ENCODE measurements at places on chromosomes 5 and 9.

DNA sequence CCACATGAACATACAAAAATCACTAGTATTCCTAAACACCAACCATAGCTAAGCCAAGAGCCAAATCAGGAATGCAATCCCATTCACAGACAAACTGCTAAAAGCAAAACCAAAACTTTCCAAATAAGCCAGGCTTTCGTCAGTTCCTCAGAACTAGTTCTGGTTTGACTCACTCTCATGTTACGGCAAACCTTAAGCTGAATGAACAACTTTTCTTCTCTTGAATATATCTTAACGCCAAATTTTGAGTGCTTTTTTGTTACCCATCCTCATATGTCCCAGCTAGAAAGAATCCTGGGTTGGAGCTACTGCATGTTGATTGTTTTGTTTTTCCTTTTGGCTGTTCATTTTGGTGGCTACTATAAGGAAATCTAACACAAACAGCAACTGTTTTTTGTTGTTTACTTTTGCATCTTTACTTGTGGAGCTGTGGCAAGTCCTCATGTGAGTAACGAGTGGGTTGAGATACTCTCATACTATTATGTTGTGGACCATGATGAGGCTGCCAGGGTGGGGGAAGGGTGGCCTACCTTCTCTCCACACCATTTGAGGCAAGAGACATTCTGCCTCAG lies at the start of gene PDCD1LG2:
PDCD1LG2 (plus strand) TSS at position 172 of the 572 bp plus-strand sequence. CDS start 12,016 bp downstream, outside the sequence.
- no peak for DNase-seq

DNA sequence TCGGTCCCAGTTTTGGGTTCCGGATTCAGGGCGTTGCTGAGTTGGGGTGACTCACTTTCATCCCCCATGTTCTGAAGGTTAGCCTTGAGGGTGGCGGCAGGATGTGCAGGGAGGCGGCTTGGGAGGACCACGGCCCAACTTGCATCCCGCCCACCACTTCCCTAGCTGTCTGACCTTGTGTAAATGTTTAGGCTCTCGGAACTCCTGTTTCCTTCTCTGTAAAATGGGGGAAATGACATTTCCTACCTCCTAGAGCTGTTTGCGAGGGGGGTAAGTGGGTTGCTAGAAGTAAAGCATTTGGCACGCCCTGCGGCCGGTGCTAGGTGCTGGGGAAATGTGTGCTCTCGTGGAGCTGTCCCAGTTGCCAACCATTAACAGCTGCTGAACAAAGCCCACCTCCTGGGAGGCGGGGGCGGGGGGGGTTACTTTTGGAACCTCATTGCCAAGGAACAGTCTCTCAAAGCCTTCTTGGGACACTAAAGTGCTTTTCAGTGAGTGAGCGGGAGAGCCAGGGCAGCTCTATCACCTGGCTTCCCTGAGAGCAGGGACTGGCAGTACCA lies 27.5 kb downstream of the PTGES2 start:
- no peak for DNase-seq

- no peak for DNase-seq
Measured at GRCh38 chr5:140556438-140556837, 835 bp downstream of the SRA1 start.

GRCh38 chr9:100106616-100107015 lies 7.6 kb downstream of the INVS start:
- DNase-seq, result no peak

- DNase-seq, result no peak
Measured at GRCh38 chr5:68217528-68217927, 2.0 kb downstream of the PIK3R1 start.

GRCh38 chr5:157514974-157515373 lies 55.0 kb downstream of the NIPAL4 start:
- no peak for DNase-seq

DNA sequence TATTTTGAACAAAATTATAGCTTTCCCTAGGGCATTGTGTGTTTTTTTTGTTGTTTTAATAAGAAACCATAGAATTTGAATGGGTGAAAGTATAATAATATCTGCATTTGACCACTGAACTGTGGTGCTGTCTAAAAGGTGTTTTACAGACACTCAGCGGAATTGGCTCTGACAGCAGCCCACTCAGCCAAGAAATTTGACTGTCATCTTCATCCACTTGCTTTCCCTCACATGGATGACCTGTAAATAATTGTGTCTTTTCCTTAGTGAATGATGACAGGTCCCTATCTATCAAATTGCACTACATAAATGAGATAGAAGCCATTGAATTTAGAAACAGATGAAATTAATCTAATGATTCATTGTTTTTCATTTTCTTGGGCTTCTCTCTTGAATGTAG lies 150.0 kb downstream of the PAM start:
- DNase-seq, result no peak

DNA sequence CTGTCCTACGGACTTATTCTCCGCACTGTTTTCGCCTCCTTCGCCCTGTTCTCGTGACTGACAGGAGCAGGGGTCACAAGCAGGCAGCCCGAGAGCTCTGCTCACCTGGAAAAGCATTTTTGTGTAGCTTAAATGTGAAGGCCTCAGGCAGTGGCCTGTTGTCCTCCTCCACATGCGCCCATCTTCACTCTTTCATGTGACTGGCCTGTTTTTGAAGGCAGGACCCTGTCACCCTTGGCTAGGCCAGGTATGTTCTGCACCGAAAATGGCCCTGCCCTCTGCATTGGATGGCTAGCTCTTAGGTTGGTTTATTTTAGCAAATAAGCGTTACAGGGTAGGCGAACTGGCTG lies 614 bp upstream of the CPLANE1 start:
- DNase-seq, result no peak

DNA sequence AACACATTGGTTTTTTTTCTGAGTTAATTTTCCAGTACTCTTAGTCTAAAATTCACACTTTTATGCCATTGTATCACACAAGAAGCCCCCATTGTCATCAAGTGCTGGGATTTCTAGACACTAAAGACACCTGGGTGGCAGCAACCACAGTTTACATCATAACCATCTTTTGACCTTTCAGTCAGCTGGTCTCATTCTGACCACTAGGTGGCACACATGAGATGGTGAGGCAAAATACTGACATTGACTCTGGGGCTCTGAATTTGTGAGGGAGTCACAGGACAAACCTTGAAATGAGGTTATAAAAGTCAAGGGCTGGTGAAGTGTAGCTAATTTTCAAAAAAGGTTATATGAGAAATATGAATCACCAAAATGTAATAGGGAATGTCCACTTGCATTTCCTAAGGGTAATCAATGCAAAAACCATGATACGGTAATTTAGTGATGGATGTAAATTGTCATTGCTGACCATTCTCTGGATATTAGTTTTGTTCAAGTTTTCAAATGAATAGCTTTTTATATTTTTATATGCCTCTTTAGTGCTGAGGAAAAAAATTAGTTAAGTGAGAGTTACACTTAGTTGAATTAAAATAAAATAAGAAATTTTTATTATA lies 229.4 kb downstream of the DMAC1 start:
- peak; percentile 68 for DNase-seq

DNA sequence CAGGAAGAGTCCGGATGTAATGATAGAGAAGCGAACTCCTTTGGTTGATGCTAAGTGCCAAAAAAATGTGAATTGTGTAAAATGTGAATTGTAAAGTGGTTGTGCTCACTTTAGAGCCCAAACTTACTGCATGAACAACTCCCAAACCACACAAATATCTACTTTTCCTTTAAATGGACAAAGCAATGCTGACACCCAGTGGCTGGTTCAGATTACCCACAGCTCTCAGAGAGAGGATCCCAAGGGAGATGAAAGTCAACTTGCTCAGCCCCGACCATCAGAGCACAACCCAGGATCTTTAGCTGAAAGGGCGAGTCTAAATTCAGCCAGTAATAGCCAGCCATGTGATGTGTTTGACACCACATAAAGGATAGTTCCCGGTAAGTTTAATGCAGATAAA lies 133.7 kb downstream of the NMUR2 start:
- DNase-seq, result no peak

GRCh38 chr9:109381011-109381729 lies 60.3 kb upstream of the EPB41L4B start:
- peak; percentile 24 for DNase-seq

GRCh38 chr9:86491468-86492266 lies 137.5 kb upstream of the TUT7 start:
- DNase-seq, result no peak

DNA sequence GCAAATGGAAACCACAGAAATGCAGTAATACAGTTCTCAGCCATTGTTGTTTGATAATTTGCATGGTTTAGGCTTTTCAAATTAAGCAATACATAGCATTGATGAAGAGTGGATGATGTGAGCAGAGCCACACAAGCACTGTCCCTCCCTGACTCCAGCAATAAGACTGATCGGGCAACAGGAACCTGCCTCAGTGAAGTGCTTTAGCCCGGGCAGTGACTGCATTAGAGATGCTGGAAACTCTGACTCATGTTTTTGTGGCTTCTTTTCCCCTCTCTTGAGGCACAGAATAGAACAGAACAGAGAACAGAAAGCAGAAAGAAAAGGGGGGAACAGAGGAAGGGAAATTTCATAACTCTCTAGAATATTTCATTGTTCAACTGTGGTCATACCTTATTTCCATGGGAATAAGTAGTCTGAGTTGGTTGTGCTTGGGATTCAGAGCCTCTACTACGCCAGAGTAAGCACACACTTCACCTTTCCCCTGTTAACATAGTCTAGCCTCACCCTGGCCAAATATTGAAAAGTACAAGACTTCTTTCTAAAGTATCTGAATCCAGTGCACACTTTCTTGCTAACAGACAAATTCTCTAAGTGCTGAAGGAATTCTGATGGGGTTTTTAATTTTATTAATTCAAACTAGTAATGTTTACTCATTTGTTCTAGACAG lies 164.8 kb upstream of the VCAN start:
- DNase-seq, result peak; percentile 6

DNA sequence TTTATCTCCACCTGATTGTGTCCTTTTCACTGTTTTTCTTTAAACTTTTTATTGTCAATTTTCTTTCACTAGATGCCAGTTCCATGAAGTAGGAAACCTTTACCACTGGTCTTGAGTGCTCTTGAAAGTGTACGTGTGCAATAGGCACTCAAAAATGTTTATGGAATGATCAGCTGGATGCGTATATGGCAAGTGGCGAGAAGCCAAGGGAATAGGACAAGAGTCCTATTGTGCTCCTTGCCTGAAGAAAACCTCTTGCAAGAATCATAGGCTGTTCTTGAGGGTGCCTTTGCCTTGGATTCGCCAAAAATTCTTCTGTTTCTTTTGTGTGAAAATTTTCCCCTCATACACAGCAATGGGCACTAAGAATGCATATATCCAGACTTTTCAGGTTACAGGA lies 97.7 kb downstream of the GHR start:
- no peak for DNase-seq

DNA sequence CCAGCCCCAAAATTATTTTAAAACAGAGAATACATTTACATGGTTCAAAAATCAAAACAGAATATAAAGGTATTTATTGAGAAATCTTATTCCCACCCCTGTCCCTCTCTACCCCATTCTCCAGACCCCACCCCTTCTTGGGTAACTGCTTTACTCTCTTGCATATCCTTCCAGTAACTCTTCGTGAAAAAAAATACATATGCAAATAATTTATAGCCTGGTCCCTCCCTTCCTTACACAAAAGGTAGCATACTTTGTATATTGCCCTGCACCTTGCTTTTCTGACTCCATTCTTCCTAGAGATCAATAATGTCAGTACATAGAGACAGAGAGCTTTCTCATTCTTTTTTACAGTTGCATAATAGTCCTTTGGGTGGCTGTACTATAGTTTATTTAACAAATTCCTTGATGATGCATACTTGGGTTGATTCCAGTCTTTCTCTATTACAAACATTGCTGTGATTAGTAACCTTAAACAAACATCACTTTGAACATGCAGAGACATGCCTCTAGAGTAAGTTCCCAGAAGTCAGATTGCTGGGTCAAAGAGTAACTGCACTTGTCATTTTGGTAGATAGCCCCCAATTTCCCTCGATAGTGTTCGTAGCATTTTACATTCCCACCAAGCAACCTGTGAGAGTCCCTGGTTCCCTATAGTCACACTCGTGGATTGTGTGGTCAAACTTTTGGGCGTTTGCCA lies 47.9 kb downstream of the STOM start:
- DNase-seq, result peak; percentile 19

DNA sequence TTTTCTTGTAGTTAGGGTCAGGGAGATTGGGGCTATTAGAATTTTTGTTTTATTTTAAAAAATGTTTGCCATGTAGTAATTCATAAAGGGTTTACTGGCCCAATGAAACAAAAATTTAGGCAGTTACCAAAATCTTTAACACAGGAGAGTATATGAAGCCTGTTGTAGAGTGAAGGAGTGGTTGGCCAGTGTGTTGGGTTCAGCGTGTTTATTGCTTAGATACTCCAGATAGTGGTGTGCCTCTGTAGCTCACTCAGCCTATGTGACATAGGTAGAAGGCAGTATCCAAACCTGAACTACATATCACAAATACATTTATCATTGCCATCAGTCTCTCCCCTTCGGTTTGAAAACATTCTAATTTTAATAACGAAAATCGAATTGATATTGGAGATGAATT lies 1.2 kb downstream of the TEK start:
- no peak for DNase-seq

GRCh38 chr9:108953983-108954574 lies 19.9 kb downstream of the ABITRAM start:
- DNase-seq, result no peak

GRCh38 chr5:44909004-44909403 lies 100.3 kb downstream of the MRPS30 start:
- DNase-seq, result no peak

- no peak for DNase-seq
Measured at GRCh38 chr5:174625591-174626350, 98.6 kb upstream of the MSX2 start.

DNA sequence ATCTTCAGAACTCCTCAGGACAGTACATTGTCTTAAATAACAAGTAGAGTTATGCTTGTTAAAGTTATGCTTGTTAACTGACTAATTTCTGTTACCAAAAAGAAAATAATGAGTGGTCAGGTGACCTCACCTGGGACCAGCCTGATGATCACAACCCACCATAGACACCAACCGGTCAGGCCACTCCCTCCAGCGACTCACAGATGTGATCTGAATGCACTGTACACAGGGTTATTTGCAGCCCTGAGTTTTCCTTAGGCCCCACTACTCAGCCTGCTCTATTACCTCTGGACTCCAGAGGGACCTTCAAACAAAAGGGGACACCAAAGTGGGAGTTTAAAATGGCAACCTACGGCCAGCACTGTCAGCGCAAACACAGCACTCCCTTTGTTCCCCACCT lies 55.3 kb downstream of the ARSB start:
- DNase-seq, result no peak

GRCh38 chr9:3760031-3760430 lies 234.2 kb upstream of the RFX3 start:
- no peak for DNase-seq

DNA sequence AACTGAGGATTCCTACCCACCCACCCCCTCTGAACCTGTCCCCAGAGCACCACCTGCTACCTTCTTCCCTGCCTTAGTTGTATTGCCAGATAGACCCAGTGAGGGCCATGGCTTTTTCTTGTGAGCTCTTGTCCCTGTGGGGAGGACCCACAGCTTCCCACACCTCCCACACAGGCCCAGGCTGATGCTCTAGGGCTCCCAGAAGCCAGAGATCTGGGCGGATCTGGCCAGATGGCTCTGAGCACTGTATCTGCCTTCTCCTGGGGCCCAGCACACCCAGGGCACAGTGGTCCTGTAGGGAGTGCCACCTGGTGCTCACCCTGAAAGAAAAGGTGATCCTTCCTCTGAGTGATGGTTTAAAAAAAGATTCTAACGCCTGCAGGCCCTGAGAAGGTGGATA lies 131.7 kb downstream of the DAB2IP start:
- DNase-seq, result no peak

GRCh38 chr5:75265731-75266130 lies 29.1 kb upstream of the ANKRD31 start:
- DNase-seq, result peak; percentile 10
